Fibroblast of lung (primary cell): ENCODE measurements at places on chromosomes 3 and 15. TPM values are rescaled to one million over a fixed set of nuclear protein-coding genes. Genes with fewer than 3 reads are reported as not detected.
A peak's percentile ranks its signal among the peaks of the same experiment; 100 is the strongest.

GRCh38 chr3:64053581-64053980 lies 30.3 kb upstream of the PSMD6 start:
- DNase-seq, result no peak
- no peaks in the 10 kb centered on the region for H3K36me3 ChIP-seq
- H3K27ac ChIP-seq, result no peak overlapping the region
- H3K4me1 ChIP-seq, result no peaks in the 10 kb centered on the region
- no peaks in the 10 kb centered on the region for H3K27me3 ChIP-seq
- no peak overlapping the region for H3K4me3 ChIP-seq

DNA sequence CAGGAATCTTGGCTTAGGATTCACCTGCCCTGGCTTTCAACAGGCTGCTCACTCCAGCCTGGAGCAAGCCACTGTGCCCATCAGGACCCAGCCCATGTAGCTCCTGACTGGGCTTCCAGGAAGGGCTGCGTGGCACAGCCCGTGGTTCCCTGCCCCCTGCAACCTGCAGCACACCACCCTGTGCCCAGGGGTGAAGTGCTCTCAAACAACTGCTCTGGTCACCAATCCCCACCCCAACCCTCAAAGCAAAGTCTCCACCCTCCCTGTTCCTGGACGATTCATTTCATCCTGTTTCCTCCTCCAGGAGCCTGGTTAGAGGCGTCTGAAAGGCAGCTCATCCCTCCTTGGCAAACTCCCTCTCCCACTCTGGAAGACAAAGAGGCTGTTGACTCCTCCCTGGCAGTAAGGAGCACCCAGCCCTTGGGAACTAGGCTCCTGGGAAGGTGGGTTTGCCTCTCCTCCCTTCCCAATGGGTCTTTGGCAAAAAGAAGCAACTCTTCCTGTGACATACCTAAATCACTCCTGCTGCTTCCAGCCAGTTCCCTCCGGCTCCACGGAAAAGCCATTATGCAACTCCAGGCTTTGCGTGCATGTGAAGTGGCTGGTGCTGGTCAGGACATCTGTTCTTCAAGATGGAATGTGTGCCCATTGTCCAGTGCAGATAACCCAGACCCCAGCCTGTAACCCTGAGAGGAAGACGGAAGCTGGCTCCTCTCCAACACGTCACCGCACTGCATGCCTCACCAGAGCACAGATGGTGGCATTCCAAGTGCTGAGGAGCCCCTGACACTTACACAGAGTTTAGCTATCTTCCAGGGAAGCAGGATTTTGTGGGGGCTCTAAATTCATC lies 29.1 kb upstream of the VIPR1 start:
- H3K36me3 ChIP-seq, result no peaks in the 10 kb centered on the region
- H3K27ac ChIP-seq, result no peak overlapping the region
- DNase-seq, result peak; percentile 39
- H3K27me3 ChIP-seq, result no peaks in the 10 kb centered on the region
- H3K4me1 ChIP-seq, result no peaks in the 10 kb centered on the region
- H3K4me3 ChIP-seq, result no peak overlapping the region

GRCh38 chr3:16186086-16186485 lies 11.6 kb downstream of the GALNT15 start:
- peaks cover 23% of the 10 kb centered on the region for H3K4me1 ChIP-seq
- H3K36me3 ChIP-seq, result no peaks in the 10 kb centered on the region
- H3K27me3 ChIP-seq, result no peaks in the 10 kb centered on the region
- H3K27ac ChIP-seq, result no peak overlapping the region

DNA sequence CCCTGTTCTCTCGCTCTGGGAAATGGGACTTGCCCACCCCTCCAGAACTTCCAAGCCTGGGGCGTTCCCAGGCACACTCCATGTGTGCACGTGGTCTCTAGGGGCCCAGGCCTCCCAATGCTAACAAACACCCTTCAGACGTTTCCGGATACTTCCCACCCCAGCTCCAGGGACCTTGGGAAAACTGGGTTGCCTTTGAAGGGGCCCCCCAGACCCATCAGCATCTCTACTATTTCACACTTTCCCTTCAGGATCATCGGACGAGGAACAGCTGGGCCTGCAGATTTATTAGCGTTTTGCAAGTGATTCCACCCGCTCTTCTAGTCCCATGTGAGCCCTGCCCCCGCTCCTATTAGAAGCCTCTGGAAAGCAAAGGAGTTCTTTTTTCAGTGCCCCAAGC lies 63.2 kb downstream of the MAGEF1 start:
- peak; percentile 39 for DNase-seq
- no peaks in the 10 kb centered on the region for H3K4me1 ChIP-seq
- H3K4me3 ChIP-seq, result no peak overlapping the region
- no peak overlapping the region for H3K27ac ChIP-seq

- no peak overlapping the region for H3K4me3 ChIP-seq
- H3K27ac ChIP-seq, result no peak overlapping the region
- H3K36me3 ChIP-seq, result no peaks in the 10 kb centered on the region
- no peaks in the 10 kb centered on the region for H3K4me1 ChIP-seq
These were observed 177.0 kb downstream of the GOLIM4 start for GRCh38 chr3:167918686-167919085.

- H3K36me3 ChIP-seq, result no peaks in the 10 kb centered on the region
- no peak overlapping the region for H3K4me3 ChIP-seq
- H3K27ac ChIP-seq, result peak overlapping the region; percentile 82
- no peaks in the 10 kb centered on the region for H3K27me3 ChIP-seq
- peaks cover 21% of the 10 kb centered on the region for H3K4me1 ChIP-seq
- no peak for DNase-seq
These were observed 80.7 kb downstream of the FMN1 start for GRCh38 chr15:33113666-33114373.

GRCh38 chr3:139236336-139236735 lies 107.5 kb upstream of the MRPS22 start:
- DNase-seq, result no peak
- no peak overlapping the region for H3K4me3 ChIP-seq

The GOLGA8N gene
- total RNA-seq, result 3.6 TPM in 2 replicates

The EEF1AKMT4 gene
- 1.2 and 2.3 TPM in 2 replicates for total RNA-seq

The RTP3 gene
- not detected in 2 replicates for total RNA-seq
